ENCODE measurements at places on chromosomes 4 and X. TPM values are rescaled to one million over a fixed set of nuclear protein-coding genes. Genes with fewer than 3 reads are reported as not detected.

DNA sequence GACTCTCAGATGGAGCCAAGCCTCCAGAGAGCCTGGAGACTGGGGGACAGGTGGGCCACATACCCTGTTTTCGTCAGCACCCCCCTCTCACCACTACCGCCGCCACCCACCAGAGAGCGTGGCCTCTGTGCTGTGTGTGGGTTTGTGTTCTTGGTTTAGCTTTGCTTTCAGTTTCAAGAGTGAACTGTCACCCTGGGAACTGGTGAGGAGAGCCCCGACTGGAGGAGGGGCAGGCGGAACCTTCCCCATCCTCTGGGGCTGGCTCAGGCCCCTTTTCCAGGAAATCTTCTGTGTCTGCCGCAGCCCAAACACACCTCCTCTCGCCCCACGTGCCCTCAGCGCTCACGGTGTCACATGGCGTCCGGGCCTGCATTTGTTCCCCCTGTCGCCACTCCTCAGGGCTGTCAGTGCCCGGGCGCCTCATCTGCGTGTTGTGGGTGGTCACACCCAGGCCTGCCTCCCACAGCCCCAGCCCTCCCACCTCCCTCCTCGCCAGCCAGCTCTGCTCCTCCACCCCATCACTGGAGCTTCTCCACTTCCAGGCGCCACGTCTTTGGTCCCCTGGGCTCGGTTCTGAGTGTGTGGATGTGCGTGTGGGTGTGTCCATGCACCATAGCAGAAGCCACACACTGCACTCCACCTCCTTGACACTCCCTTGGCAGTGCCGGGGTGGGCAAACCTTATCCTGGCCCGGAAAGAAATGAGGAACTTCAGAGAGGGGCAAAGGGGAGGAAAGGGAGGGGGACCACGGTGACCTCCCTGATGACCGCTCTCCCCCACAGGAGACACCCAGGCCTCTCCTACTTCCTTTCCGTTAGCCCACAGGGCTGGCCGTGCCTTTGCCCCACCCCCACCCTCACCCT, 27.8 kb downstream of the ELF4 start:
- no peaks in the 10 kb centered on the region for H3K27me3 ChIP-seq
- H3K4me3 ChIP-seq = no peak overlapping the region
- no peak for DNase-seq
- no peak overlapping the region for H3K27ac ChIP-seq
- no peaks in the 10 kb centered on the region for H3K36me3 ChIP-seq

DNA sequence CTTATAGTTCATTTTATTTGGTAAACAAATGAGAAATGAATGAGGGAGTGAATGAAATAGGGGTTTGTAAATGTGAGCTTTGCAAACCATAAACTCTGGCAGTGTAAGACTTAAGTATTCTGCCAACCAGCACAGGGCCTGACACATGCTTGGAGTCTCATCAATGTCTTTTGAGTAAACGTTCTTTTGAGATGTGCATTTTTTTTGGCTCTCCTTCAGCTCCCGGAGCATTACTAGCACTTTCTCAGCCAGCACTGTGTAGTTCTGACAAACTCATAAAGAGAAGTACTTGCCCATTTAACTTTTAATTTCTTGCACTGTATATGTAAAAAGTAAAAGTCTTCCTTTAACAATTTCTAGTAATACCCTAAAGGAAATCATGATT, 245.3 kb downstream of the HS3ST1 start:
- no peaks in the 10 kb centered on the region for H3K36me3 ChIP-seq
- H3K4me3 ChIP-seq = no peak overlapping the region
- DNase-seq = no peak
- no peak overlapping the region for H3K27ac ChIP-seq

DNA sequence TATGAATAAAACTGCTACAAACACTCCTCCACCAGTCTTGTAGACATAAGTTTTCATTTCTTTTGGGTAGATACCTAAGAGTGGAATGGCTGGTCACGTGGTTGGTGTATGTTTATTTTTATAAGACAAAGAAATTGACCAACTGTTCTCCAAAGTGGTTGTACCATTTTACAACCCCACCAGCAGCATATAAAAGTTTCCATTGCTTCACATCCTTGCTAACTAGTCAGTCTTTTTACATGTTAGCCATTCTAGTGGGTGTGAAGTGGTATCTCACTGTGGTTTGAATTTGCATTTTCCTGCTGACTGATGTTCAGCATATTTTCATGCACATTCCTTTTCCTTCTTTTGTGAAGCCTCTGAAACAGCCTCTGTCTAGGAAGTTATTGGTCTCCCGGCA, 76.2 kb upstream of the ADGRG2 start:
- H3K27me3 ChIP-seq = no peaks in the 10 kb centered on the region
- H3K4me3 ChIP-seq = no peak overlapping the region
- DNase-seq = no peak
- H3K27ac ChIP-seq = no peak overlapping the region

DNA sequence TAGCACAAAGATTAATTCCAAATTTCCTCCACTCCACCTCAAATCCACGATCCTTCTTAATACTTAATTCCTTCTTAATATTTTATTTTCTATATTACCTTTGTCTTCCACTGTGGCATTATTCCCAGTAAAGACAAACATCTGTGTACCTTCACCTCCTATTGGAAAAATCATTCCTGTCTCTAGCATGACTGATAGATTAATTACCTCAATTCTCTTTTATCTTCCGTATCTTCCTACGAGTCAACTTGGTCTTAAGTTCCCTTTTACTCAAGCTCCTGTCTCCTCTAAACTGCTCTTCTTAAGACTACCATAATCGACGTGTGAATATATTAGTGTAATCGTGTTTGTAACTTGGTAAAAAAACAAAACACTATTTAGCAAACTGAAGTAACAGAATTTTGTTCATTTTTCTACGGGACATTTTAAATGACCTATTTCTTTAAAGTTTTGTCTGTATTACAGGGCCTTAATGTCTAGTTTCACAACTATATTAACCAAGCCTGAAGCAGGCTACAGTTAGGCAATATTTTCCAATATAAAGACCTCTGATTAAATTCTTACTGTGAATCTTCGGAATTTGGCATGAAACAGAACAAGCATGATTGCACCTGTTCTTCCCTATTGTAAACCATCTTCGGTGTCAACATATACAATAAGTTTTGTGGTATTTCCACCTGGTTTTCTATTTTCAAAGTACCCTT, 1.1 kb upstream of the USP38 start:
- H3K4me1 ChIP-seq = peaks cover 27% of the 10 kb centered on the region
- H3K27ac ChIP-seq = peak overlapping the region; percentile 81
- peak overlapping the region; percentile 89 for H3K4me3 ChIP-seq
- H3K36me3 ChIP-seq = peaks cover under 1% of the 10 kb centered on the region
- no peak for DNase-seq
- no peaks in the 10 kb centered on the region for H3K27me3 ChIP-seq

DNA sequence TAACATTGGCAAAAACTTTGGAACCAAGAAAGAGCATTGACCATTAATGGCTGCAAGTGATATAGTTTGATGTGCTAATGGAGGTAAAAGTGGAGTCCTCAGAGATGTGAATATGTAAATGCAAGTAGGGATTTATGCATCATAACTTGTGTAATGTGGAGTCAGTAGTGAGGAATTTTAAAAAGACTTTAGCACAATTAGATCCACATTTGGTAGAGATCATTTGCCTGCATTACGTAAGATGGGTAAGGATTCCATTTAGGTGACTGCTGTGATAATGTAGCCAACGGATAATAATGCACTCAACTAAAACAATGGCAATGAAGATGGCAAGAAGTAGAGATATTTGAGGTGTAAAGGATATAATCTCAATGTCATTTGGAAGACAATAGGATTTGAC, 1128.4 kb downstream of the ADGRL3 start:
- H3K4me1 ChIP-seq = no peaks in the 10 kb centered on the region
- no peak overlapping the region for H3K4me3 ChIP-seq
- no peaks in the 10 kb centered on the region for H3K36me3 ChIP-seq

DNA sequence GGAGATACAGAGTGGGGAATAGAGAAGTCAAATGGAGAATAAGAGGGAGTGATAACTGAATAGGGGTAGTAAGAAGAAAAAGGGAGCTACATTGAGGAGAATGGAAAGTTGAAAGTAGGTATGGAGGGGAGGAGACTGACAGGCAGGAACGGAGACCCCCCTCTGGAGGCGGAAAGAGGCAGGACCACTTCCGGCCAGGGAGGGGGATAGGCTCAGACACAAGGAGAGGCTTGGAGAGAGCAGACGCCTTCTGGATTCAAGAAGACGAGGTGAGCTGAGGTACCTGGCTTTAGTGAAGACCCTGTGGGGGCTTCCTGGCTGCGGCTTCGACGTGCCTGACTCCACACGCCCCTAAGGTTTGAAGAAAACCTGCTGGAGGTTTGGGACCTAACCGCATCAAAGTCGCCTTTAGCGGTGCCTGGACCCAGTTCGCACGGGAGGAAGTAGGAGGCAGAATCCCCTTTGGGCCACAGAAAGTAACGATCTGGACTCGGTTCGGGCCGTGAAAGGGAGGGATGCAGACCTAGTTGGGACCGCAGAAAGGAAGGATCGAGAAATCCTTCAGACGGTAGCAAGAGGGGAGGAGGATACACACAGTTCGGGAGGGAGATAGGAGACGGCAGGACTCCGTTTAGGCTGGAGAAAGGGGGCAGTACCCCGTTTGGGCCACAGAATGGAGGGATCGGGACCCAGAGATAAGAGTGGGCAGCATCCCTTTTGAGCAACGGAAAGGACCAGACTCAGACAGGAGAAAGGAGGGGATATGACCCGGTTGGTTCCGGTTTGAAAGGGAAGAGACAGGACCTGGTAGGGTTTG, at the start of gene TRO:
TRO (plus strand) TSS at position 215 of the 817 bp plus-strand sequence. CDS start 1,423 bp downstream, outside the sequence.
- peaks cover 3% of the 10 kb centered on the region for H3K36me3 ChIP-seq
- peak; percentile 53 for DNase-seq
- no peaks in the 10 kb centered on the region for H3K4me1 ChIP-seq
- H3K4me3 ChIP-seq = peak within 1 kb of the TSS; percentile 78
- H3K27me3 ChIP-seq = no peaks in the 10 kb centered on the region
- peak within 1 kb of the TSS; percentile 52 for H3K27ac ChIP-seq

DNA sequence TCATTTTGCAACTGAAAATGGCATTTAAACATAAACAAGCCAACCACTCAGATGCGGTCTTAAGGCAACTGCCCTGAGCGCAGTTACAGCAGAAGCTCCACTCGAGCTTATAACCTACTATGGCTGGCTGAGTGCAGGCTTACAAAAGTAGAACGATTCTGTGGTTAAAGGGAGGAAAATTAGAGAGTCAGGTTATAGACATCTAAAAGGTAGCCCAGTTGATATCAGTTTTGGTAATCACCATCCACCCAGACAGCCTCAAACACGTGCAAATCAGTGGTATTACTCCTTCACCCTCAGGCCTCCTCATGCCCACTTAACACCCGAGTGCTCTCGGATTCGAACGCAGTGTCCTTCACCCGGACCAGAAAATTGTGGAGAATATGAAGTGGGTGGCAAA, 3.1 kb downstream of the LEF1 start:
- no peak for DNase-seq
- H3K4me3 ChIP-seq = peak overlapping the region; percentile 96
- H3K27me3 ChIP-seq = peaks cover 12% of the 10 kb centered on the region
- H3K4me1 ChIP-seq = peaks cover 7% of the 10 kb centered on the region

DNA sequence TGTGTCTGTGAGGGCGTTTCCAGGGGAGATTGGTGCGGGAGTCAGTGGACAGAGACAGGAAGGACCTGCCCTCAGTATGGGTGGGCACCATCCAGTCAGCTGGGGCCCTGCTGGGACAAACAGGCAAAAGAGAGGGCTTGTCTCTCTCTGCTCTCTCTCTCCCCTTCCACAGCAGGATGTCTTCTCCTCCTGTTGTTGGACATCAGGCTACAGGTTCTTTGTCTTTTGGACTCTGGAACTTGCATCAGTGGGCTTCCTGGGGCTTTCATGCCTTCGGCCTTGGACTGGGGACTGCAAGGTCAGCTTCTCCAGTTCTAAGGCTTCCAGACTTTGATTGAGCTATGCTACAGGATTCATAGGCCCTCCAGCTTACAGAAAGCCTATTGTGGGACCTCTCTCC, 59.6 kb downstream of the ADGRA3 start:
- no peaks in the 10 kb centered on the region for H3K27me3 ChIP-seq
- peaks cover 2% of the 10 kb centered on the region for H3K36me3 ChIP-seq
- no peak overlapping the region for H3K4me3 ChIP-seq
- H3K27ac ChIP-seq = no peak overlapping the region

- H3K4me3 ChIP-seq = no peak overlapping the region
- H3K27ac ChIP-seq = no peak overlapping the region
- H3K27me3 ChIP-seq = no peaks in the 10 kb centered on the region
- peak; percentile 1 for DNase-seq
Observed at GRCh38 chrX:51459125-51459524, 37.3 kb downstream of the NUDT11 start.

DNA sequence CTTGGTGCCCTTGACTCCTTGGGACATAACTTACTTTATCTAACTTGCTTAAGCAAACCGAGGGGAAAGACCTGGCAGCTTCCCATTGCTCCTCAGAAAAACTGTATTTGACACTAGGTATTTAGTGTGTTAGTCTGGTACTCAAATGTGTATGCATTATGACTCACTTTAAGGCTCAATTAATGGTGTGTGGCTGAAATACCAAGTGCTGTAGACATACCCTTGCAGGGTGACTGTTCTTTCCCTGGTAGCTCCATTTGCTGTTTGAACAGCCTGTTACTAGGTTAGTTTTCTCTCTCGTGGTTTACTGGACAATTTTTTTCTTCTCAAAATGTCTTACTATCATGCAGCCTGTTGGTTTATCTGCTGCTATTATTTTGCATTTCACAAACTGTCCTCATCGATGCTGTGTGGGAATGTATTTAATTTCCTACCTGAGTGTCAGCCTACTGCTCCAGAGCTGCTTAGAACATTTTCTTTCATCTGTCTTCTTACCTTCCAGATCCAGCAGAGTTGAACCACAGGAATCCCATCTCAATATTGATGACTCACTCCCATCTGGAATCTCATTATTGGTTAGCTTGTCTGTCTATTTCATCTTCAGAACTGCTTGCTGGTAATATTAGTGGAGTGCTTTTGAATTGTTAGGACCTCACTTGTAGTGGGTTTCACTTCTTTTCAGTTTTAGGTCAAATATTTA, 158.0 kb upstream of the FAT1 start:
- H3K27me3 ChIP-seq = no peaks in the 10 kb centered on the region
- H3K36me3 ChIP-seq = no peaks in the 10 kb centered on the region
- H3K27ac ChIP-seq = no peak overlapping the region
- H3K4me1 ChIP-seq = no peaks in the 10 kb centered on the region
- H3K4me3 ChIP-seq = no peak overlapping the region

DNA sequence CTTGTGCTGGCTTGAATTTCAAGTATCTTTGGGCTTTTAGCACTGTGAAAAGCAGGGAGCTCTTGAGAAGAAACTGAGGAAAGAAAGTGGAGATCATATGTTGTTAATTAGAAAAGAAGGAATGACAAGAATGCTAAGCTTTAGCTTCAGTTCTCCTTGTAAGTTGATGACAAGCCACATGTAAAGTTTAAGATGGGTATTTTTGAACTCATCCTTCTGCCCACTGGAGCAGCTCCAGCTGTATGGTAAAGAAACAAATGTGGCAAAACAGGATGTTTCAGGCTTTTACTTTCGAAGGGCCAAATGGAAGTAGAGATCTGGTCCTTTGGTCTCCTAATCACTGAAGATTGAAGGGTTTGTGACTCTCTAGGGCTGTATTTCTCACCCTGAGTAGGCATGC, 137.8 kb downstream of the GUCY2F start:
- H3K27ac ChIP-seq = no peak overlapping the region
- H3K4me1 ChIP-seq = peaks cover 7% of the 10 kb centered on the region
- H3K36me3 ChIP-seq = no peaks in the 10 kb centered on the region
- DNase-seq = no peak

- no peak overlapping the region for H3K27ac ChIP-seq
- no peak for DNase-seq
- no peak overlapping the region for H3K4me3 ChIP-seq
- H3K27me3 ChIP-seq = peaks cover 10% of the 10 kb centered on the region
- no peaks in the 10 kb centered on the region for H3K36me3 ChIP-seq
Observed at GRCh38 chr4:181991369-181992108, 251.7 kb upstream of the TENM3 start.

The SYTL4 gene
- total RNA-seq = 37.5 TPM

The CXCL1 gene
- not detected for total RNA-seq

The SPRY1 gene
- total RNA-seq = 32.4 TPM

The FDCSP gene
- not detected for total RNA-seq

The SULT1E1 gene
- not detected for total RNA-seq

The KLB gene
- not detected for total RNA-seq

The CENPI gene
- 1.9 TPM for total RNA-seq
